ENCODE measurements at places on chromosomes 3 and 15. TPM values are rescaled to one million over a fixed set of nuclear protein-coding genes. Genes with fewer than 3 reads are reported as not detected.

The SCN11A gene
- total RNA-seq: 1.5 TPM

The CLRN1 gene
- not detected for total RNA-seq

The PIGZ gene
- 1.3 TPM for total RNA-seq

The DZIP1L gene
- 53.6 TPM for total RNA-seq

The HSPBAP1 gene
- total RNA-seq: 8.5 TPM

The MDFIC2 gene
- total RNA-seq: not detected

The DPPA4 gene
- 6.1 TPM for total RNA-seq

The GPX1 gene
- total RNA-seq: 118 TPM

The SYNPR gene
- not detected for total RNA-seq

The SEMA6D gene
- total RNA-seq: 40.2 TPM

The GOLGA6L9 gene
- total RNA-seq: 5.1 TPM

The GOLGA8Q gene
- total RNA-seq: 1.3 TPM

The KY gene
- 27.6 TPM for total RNA-seq

The SAMMSON gene
- not detected for total RNA-seq

The LSAMP gene
- total RNA-seq: 6.7 TPM

The GOLGA6B gene
- total RNA-seq: 0.23 TPM

The ADGRG7 gene
- not detected for total RNA-seq

The SERPINI1 gene
- total RNA-seq: 18.3 TPM

The CAND2 gene
- 19.4 TPM for total RNA-seq

The PIAS1 gene
- total RNA-seq: 46.8 TPM

Measured in metanephros (tissue), 2 donors.